ENCODE measurements at places on chromosomes 11 and 22. TPM values are rescaled to one million over a fixed set of nuclear protein-coding genes. Genes with fewer than 3 reads are reported as not detected.
A peak's percentile ranks its signal among the peaks of the same experiment; 100 is the strongest.

DNA sequence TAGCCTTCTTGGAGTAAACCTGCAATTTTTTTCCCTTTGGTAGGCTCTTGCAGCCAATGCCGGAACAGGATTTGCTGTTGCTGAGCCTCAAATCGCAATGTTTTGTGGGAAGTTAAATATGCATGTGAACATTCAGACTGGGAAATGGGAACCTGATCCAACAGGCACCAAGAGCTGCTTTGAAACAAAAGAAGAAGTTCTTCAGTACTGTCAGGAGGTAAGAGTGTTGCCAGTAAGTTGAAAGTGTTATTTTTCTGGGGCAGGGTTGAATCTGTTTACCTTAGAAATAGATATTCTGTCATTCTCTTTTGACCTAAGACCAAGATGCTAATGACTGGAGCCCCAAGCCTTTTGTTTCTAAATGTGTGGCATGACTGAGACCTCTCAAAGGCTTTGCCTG is 39.7 kb downstream of the APLP2 start:
- DNase-seq: no peak

- no peak for DNase-seq
These were observed 985.1 kb downstream of the BRD1 start for GRCh38 chr22:48842583-48842945.

GRCh38 chr11:64035576-64035975 is at the start of gene FLRT1:
TSS of gene FLRT1 (plus strand) at chr11:64035931. CDS start at chr11:64116268, 80,337 bp downstream.
- DNase-seq: no peak

DNA sequence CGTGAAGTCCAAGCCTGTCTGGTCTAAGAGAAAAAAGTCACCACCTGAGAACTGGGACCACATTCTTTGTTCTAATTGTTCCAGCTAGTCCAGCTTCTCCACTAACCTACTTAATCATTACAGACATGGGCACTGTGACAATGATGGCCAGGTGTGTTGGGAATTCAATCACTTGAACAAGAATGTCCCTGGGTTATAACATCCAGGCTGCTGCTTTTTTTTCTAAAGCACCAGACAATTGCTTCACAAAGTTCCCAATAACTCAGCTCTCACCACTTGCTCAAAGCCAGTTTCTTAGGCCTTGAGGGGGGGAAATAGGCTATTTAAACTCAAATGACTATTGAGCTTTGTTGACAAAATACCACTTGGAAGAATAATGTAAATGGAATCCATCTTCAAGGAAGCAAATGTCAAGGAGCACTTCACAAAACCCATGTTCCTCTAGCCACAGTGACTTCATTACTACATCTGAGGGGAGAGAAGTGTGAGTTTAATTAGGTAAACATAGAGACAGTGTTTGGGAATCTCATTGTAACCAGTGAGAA is 80.3 kb downstream of the ME3 start:
- peak; percentile 35 for DNase-seq

DNA sequence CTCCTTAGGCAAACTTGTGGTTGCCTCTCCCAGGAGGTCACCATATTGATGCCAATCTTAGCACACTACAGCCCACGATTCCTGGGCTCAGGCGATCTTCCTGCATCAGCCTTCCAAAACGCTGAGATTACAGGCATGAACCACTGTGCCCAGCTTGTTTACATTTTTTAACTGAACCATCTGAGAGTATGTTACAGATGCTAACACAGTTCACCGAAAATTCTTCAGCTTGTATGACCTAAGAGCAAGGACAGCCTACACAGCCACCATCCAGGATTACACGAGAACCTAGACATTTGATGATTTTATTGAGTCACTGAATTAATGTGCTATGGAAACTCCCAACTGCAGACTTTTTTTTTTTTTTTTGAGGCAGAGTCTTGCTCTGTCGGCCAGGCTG is 5.8 kb upstream of the LGALS1 start:
- DNase-seq: no peak

DNA sequence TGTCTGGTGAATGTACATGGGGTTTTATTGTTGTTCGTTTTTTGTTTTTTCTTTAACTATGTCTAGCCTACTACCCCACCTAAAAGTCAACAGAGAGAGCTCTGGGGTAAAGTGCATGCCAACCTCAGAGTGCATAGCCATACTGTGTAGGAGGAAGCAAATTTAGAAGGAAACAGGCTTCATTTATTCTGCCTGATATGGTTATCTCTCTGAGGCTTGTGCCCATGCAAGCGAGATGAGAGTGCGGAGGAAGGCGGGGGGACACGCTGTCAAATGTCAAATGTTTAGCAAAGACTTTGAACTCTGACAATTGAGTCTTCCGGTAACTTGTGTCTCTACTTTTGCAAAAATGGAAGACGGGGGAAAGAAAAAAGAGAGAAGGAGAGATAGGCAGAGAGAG is 295.5 kb downstream of the ETS1 start:
- DNase-seq: no peak

GRCh38 chr11:73466643-73467042 is 90.4 kb downstream of the RELT start:
- no peak for DNase-seq

GRCh38 chr11:114110952-114111947 is 51.7 kb downstream of the ZBTB16 start:
- no peak for DNase-seq

DNA sequence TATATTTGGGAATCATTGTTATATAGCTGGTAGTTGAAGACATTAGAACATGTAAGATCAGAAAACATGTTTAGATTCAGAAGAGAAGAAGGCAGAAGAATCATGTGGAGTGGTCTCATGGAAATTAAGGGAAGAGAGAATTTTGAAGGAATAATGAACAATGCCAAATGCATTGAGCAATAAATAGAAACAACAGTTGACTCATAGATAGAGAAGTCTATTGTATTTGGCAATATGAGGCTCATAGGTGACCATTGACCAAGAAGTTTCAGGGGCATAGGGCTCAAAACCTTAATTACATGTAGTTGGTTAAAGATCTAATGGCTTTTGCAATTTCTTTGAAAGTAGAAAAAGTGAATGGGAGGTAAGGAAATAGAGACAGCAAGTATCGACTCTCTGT is 123.9 kb downstream of the PAX6 start:
- no peak for DNase-seq

DNA sequence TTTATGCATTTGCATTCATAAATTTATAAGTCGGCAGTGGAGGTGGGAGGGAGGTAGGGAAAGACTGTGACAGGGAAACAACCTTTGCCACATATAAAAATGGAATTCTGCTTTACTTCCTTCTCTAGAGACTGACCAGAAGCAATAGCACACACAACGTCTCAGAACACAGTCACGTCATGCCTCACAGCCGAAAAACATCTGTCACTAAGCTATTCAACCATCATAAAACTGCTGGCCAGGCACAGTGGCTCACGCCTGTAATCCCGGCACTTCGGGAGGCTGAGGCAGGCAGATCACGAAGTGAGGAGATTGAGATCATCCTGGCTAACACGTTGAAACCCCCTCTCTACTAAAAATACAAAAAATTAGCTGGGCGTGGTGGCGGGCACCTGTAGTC is 101.0 kb upstream of the CHRM4 start:
- DNase-seq: no peak

KCNK4 gene
- total RNA-seq: not detected

NCR3LG1 gene
- 9.1 TPM for total RNA-seq

Measured in foreskin keratinocyte (primary cell).